Mesenteric fat pad (tissue), 1 donor: ENCODE measurements at places on chromosomes 2 and 18. TPM values are rescaled to one million over a fixed set of nuclear protein-coding genes. Genes with fewer than 3 reads are reported as not detected.

UGT1A6 gene
- not detected for total RNA-seq

L3MBTL4 gene
- 7.5 TPM for total RNA-seq

BOK gene
- 115 TPM for total RNA-seq

KIF3C gene
- total RNA-seq = 7.4 TPM

TSPYL6 gene
- total RNA-seq = not detected

AAK1 gene
- 73.6 TPM for total RNA-seq

FOXD4L1 gene
- total RNA-seq = not detected

FHL2 gene
- total RNA-seq = 36.3 TPM

CD207 gene
- 0.29 TPM for total RNA-seq
